Esophagus muscularis mucosa (tissue), 4 donors: ENCODE measurements at places on chromosomes 2 and 18. TPM values are rescaled to one million over a fixed set of nuclear protein-coding genes. Genes with fewer than 3 reads are reported as not detected.

DNA sequence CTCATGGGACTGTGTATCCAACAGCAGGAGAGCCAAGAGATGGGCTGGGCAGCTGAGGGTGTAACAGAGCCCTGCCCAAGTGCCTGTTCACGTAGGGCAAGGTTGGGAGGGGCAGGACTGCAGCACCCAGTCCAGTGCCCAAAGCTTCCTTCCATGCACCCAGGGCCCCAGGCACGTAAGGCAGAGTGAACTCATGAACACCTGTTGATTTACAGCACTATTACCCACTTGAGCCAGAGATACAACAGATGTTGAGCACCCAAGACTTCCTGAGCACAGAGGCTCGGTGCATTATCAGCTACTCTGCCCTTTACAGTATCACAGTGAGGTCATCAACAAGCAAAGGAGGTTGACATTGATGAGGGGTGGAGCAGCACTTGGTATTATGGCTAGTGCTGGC lies 50.2 kb upstream of the FHL2 start:
- H3K4me1 ChIP-seq: peaks cover 6% of the 10 kb centered on the region
- H3K27me3 ChIP-seq: no peaks in the 10 kb centered on the region
- DNase-seq: no peak
- H3K36me3 ChIP-seq: no peaks in the 10 kb centered on the region

GRCh38 chr2:100730290-100730868 lies 89.6 kb upstream of the NPAS2 start:
- H3K36me3 ChIP-seq: no peaks in the 10 kb centered on the region
- no peaks in the 10 kb centered on the region for H3K27me3 ChIP-seq
- no peak overlapping the region for H3K27ac ChIP-seq
- no peak overlapping the region for H3K4me3 ChIP-seq
- DNase-seq: no peak
- peaks cover 11% of the 10 kb centered on the region for H3K4me1 ChIP-seq

DNA sequence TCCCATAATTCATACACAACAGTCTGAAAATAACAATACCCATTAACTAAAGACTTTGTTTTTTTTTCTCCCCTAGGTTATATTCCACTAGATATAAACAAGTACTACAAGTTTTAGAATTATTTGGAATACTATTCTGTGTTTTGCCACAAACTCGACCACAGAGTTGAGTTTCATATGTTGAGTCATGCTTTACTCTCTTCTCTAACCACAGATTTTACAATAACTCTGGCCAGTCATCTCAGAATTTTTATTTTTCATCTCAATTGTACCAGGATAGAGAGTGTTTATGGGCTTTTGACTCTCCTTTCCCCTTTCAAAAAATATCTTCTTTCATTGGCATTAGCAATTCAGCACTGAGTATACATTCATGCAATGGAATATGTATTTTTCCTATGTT lies 348.7 kb upstream of the GALNT5 start:
- H3K4me3 ChIP-seq: no peak overlapping the region
- DNase-seq: no peak
- no peaks in the 10 kb centered on the region for H3K36me3 ChIP-seq
- no peak overlapping the region for H3K27ac ChIP-seq
- no peaks in the 10 kb centered on the region for H3K27me3 ChIP-seq

GRCh38 chr2:47666332-47666731 lies 116.6 kb upstream of the MSH6 start:
- H3K36me3 ChIP-seq: no peaks in the 10 kb centered on the region
- H3K4me1 ChIP-seq: no peaks in the 10 kb centered on the region
- DNase-seq: no peak
- no peak overlapping the region for H3K4me3 ChIP-seq

- no peak for DNase-seq
- no peak overlapping the region for H3K27ac ChIP-seq
- H3K4me3 ChIP-seq: no peak overlapping the region
- H3K4me1 ChIP-seq: no peaks in the 10 kb centered on the region
- H3K27me3 ChIP-seq: no peaks in the 10 kb centered on the region
These were observed 22.3 kb downstream of the KIAA1328 start for GRCh38 chr18:36851202-36851590.

GKN1 gene
- total RNA-seq: not detected

DNA sequence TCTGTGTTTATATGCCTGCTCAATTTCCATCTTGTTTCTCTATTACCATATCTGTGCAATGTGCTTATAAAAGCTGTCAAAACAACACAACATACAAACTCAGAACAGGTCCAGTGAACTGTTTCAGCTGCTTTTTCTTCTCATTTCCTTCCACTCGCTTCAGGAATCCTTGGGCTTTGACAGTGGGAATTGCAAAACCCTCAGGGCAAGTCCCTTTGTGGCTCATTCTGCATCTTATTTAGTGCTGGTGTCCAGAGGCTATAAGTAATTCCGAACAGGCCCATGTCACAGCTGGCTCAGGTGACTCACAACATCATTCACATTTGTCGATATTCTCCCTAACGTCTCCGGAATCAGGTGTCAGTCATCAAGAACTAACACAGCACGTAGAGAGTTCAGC lies 309.9 kb upstream of the ZNF521 start:
- DNase-seq: no peak
- no peak overlapping the region for H3K4me3 ChIP-seq
- no peaks in the 10 kb centered on the region for H3K36me3 ChIP-seq
- H3K4me1 ChIP-seq: peaks cover 6% of the 10 kb centered on the region
- no peaks in the 10 kb centered on the region for H3K27me3 ChIP-seq
- H3K27ac ChIP-seq: no peak overlapping the region

GRCh38 chr2:217055624-217056023 lies 195.8 kb upstream of the TNP1 start:
- no peak overlapping the region for H3K4me3 ChIP-seq
- no peak for DNase-seq

CD207 gene
- 0.26 TPM for total RNA-seq

TCF23 gene
- total RNA-seq: not detected

VSNL1 gene
- total RNA-seq: 0.17 TPM

DNA sequence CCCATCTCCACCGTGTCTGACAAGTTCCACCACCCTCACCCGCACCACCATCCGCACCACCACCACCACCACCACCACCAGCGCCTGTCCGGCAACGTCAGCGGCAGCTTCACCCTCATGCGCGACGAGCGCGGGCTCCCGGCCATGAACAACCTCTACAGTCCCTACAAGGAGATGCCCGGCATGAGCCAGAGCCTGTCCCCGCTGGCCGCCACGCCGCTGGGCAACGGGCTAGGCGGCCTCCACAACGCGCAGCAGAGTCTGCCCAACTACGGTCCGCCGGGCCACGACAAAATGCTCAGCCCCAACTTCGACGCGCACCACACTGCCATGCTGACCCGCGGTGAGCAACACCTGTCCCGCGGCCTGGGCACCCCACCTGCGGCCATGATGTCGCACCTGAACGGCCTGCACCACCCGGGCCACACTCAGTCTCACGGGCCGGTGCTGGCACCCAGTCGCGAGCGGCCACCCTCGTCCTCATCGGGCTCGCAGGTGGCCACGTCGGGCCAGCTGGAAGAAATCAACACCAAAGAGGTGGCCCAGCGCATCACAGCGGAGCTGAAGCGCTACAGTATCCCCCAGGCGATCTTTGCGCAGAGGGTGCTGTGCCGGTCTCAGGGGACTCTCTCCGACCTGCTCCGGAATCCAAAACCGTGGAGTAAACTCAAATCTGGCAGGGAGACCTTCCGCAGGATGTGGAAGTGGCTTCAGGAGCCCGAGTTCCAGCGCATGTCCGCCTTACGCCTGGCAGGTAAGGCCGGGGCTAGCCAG lies 1.2 kb downstream of the ONECUT2 start:
- H3K4me3 ChIP-seq: peak overlapping the region; percentile 69
- H3K4me1 ChIP-seq: peaks cover 58% of the 10 kb centered on the region
- no peak overlapping the region for H3K27ac ChIP-seq
- H3K27me3 ChIP-seq: peaks cover 4% of the 10 kb centered on the region
- H3K36me3 ChIP-seq: no peaks in the 10 kb centered on the region
- DNase-seq: no peak

ASXL3 gene
- total RNA-seq: 2.1 TPM

DNA sequence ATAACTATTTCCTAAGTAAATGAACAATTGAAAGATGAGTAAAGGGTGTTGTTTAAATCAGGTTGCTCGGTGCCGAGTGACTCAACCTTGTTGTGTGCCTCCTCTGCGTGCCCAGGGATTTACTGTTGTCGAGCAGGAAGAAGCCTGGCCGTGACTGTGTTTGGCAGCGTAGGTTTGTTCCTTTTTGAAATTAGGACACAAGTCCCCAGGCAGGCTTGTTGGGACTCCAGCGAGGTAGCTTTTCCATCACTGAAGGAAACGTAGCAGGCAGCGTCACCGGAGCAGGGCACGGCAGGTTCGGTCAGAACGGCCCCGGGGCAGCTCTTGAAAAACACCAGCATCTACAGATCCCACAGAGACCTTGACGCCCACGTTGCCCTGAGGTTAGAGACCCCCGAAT lies 48.6 kb downstream of the TMEM18 start:
- H3K27ac ChIP-seq: no peak overlapping the region
- no peak overlapping the region for H3K4me3 ChIP-seq
- no peaks in the 10 kb centered on the region for H3K36me3 ChIP-seq
- no peaks in the 10 kb centered on the region for H3K27me3 ChIP-seq
- peak; percentile 72 for DNase-seq
- H3K4me1 ChIP-seq: no peaks in the 10 kb centered on the region

FBLN7 gene
- total RNA-seq: 1.8 TPM

DNA sequence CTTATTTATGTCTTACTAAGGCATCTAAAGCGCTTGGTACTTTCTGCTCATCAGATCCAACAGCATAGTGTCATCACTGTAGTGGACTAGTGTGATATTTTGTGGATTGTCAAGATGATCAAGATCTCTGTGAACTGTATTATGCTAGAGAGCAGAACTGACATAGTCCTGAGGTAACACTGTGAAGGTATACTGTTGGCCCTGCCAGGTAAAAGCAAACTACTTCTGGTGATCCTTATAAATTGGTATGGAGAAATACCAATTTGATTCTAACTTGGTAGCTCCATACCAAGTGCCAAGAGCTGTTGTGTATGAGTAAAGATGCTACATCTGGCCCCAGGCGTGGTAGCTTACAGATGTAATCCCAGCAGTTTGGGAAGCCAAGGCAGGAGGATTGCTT lies 15.9 kb downstream of the SFTPB start:
- H3K36me3 ChIP-seq: peaks cover 76% of the 10 kb centered on the region
- DNase-seq: no peak
- H3K4me3 ChIP-seq: no peak overlapping the region
- no peaks in the 10 kb centered on the region for H3K4me1 ChIP-seq

DNA sequence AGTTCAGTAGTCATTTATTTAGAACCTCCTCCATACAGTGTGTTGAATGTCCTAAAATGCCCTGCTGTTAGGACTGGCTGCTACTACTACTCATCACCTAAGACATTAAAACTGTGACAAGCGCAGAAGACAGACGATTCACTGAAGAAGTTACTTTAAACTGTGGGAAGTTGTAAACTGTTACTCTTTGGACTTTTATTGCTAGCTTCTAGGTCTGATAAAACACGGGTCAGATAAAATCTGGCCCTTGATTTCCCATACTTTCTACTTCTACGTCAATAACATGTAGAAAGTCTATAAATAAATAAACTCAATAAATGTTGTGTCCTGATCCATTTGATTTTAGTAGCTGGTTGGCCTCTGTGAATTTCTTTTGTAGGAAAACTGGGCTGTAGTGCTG lies 113.4 kb downstream of the ICA1L start:
- H3K27ac ChIP-seq: no peak overlapping the region
- DNase-seq: no peak
- no peaks in the 10 kb centered on the region for H3K27me3 ChIP-seq

DSG4 gene
- total RNA-seq: not detected

KCNIP3 gene
- total RNA-seq: 16.7 TPM

DNA sequence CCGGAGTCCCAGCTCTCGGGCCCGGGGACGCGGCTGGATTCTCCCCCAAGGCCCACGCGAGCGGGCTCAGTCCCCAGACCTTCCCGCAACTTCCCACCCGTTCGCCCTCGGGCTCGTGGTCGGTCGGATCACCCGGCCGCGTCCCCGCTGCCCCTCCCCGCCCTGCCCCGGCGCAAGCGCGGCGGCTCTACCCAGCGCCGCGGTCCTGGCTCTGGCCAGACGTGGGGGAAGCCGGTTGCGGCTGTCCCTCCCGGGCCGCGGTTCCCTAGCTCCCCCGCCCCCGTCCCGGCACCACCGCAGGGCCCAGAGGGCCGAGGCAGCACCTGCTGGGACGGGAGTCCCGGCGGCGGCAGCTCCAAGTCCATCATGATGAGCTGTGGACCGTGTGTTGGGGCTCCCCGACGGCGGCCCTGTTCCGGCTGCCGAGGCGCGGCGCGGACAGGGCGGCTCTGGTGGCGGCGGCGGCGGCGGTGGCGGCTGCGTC lies 276 bp downstream of the NFE2L2 start:
- peak overlapping the region; percentile 97 for H3K4me3 ChIP-seq
- H3K36me3 ChIP-seq: no peaks in the 10 kb centered on the region
- DNase-seq: no peak
- no peaks in the 10 kb centered on the region for H3K27me3 ChIP-seq

GRCh38 chr18:24400587-24400986 lies 3.0 kb upstream of the OSBPL1A start:
- DNase-seq: no peak
- no peak overlapping the region for H3K27ac ChIP-seq
- no peaks in the 10 kb centered on the region for H3K36me3 ChIP-seq
- H3K27me3 ChIP-seq: no peaks in the 10 kb centered on the region
- no peak overlapping the region for H3K4me3 ChIP-seq

GRCh38 chr18:65907281-65907680 lies 156.5 kb downstream of the CDH7 start:
- H3K27me3 ChIP-seq: no peaks in the 10 kb centered on the region
- DNase-seq: no peak
- H3K27ac ChIP-seq: no peak overlapping the region
- H3K4me3 ChIP-seq: no peak overlapping the region

AKAIN1 gene
- total RNA-seq: not detected

DNA sequence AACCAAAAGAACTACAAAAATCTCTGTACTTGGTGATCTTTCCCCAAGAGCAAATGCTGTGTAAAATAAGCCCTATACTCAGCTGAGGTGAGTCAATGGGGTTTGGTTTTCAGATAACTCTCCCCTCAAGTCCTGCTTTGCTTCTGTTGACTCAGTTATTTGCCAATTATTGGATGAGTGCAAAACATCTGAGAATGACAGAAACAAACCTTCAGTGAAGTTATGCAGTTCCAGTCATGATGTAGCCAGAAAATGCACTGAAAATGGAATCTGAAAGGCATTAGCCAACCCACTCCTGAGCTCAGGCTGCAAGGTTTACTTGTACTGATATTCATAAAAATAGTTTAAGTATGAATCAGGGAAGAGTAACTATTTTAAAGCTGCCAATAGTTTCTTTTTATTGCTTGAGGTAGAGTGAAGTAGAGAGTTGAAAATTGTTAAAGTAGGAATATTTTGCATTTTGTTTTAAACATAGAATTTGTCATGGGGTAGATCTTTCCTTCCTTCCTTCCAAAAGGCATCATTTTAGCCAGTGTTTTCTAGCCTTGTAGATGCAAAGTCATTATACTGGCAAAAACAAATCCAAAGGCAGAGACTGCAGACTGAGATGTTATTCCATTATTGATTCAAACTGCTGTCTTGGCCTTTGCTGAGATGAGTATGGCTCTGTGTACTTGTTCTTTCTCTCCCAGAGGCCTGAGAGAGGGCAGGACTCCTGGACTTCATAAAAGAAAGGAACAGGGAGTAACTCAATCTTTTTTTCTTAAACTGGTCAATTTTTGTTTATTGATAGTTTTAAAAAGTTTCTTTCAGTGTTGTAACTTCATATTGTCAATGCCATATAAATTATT lies 215.3 kb downstream of the RND3 start:
- no peaks in the 10 kb centered on the region for H3K4me1 ChIP-seq
- H3K4me3 ChIP-seq: no peak overlapping the region
- H3K27ac ChIP-seq: no peak overlapping the region
- no peaks in the 10 kb centered on the region for H3K36me3 ChIP-seq
- no peak for DNase-seq
